Esophagus mucosa (tissue), 1 donor: ENCODE measurements at places on chromosomes 1 and 21. TPM values are rescaled to one million over a fixed set of nuclear protein-coding genes. Genes with fewer than 3 reads are reported as not detected.

DNA sequence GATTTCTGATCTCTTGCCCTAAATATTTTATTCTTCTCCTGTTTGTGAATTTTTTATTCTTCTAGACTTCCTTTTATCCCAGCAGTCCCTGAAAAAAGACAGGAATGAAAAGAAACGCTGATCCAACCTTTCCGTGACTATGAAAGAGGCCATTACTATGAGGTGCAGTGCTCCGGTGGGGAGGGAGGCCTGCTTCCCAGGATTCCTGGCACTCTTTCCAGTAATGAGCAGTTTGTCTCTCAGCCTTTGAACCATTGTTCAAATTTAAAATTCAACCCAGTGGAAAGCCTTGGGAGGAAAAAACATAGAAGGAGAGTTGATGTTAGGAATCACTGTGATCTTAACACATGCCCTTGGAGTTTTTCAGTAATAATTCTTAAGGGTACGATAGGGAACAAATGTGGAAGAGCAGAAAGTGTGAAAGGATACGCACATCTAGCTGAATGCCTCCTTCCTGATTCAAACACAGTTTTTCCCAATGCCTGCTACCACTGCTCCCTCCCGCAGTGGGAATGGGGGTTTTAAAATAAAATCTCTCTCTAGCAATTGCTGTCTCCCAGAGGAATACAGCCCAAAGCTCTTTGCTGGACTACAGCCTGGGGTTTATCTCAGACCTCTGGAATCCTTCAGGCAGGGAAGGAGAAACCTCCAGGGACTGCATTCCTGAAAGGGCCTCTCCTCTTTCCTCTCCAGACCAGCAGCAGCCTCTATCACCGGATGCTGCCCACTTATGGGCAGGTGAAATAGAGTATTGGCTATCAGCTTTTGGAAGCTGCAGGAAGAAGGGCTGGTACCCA lies 6.1 kb downstream of the IER5 start:
- ATAC-seq: no peak

DNA sequence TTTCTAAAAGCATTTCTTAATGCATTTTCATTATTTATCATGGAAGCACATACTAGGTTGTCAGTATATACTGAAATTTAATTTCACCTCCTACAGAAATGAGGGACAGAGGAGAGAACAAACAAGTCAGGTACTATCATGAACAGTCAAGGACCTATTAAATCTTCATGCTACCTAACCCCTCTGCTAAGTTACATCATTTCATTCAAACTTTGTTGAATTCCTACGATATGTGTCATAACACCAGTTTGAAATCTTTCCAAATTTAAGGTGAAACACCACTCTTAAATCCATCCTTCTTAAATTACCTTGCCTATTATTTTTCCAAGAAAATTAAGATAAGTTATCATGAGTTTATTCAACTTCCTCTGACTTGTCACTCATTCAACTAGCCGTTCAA lies 78.9 kb downstream of the DENND1B start:
- no peak for ATAC-seq

DNA sequence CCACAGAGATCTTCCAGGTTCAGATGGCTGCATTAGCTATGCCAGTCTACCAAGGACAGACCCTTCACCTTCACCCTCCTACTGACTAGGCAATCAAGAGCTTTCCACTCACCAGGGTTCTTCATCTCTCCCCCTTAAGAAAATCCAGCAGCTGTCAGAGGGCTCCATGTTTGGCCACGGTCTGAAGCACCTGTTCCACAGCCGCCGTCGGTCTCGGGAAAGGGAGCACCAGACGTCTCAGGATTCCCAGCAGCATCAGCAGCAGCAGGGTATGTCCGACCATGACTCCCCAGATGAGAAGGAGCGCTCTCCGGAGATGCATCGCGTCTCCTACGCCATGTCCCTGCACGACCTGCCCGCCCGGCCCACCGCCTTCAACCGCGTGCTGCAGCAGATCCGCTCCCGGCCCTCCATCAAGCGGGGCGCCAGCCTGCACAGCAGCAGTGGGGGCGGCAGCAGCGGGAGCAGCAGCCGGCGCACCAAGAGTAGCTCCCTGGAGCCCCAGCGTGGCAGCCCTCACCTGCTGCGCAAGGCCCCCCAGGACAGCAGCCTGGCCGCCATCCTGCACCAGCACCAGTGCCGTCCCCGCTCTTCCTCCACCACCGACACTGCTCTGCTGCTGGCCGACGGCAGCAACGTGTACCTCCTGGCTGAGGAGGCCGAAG lies 13.8 kb downstream of the TMCC2 start:
- no peak for ATAC-seq

DNA sequence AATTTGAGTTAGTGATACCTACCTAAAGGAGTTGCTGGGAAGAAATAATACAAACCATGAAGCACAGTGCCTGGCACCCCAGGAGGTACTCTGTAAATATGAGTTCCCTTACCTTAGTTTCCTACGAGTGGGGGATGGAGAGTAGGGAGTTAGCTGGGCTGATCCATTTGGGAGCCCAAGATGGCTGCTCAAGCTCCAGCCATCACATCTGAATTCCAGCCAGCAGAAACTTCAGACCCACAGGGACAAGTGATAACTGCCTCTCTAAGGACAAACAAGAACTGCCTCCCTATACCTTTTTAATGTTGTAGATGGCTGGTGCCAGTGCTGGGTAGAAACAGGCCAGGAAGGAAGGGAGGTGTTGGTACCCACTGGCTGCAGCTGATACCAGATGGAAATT lies 22.7 kb downstream of the HTR6 start:
- ATAC-seq: no peak

LCE1A gene
- total RNA-seq: not detected

DNA sequence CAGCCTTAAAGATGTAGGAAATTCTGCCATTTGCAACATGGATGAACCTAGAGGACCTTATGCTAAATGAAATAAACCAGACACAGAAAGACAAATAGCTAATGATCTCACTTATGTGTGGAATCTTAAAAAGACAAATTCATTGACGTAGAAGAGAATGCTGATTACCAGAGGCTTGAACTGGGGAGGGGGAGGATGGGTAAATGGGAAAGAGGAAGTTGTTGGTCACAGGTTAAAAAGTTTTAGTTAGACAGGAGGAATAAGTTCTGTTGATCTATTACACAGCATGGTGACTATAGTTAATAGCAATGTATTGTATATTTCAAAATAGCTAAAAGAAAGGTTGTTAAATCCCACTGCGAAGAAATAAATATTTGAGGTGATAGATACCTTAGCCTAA lies 62.8 kb downstream of the PKN2 start:
- ATAC-seq: no peak

DNA sequence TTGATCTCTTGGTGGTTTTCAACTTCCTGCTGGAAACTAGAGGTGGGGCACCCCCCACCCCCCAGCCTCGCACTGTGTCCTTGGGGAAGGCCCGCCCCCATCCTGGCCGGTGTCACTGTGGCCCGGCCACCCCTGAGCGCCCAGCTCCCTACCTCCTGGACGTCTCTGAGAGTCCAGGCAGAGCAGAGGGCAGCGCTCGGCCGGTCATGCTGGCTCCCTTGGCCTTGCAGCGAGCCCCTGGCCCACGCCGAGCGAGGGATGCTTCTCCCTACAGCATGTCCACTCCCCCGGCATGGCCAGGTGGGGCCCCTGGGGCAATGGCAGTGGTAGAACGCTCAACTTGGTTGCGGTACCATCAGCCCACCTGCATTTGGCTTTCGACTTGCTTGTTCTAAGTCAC lies 28.7 kb upstream of the TRAPPC10 start:
- ATAC-seq: peak; percentile 14

FAM110D gene
- 0.68 TPM for total RNA-seq

GRCh38 chr1:209491031-209491430 lies 92.5 kb upstream of the CAMK1G start:
- ATAC-seq: no peak

- no peak for ATAC-seq
These were observed 137.1 kb upstream of the CD34 start for GRCh38 chr1:208047975-208048374.

ETV3L gene
- total RNA-seq: not detected

CRNN gene
- 1,110 TPM for total RNA-seq

AZIN2 gene
- 1.4 TPM for total RNA-seq

GRCh38 chr1:70717656-70718055 lies 306.6 kb downstream of the CTH start:
- ATAC-seq: no peak

DNA sequence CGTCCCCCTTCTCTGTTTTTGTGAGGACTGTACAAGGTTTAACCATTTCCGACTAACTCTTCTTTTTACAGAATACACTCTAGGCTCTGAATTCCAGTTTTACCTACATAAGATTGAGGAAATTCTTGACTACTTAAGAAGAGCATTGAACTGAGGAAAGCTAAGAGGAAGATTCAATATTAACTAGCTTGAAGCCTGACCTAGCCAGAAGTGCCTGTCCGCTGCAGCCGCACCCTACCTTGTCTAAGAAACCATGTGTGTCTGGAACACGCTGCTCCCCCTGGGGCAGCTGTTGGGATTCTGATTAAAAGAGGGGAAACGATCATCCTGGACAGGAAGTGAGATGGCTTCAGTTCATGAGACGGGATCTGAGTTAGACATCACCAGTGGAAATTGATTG lies 28.9 kb downstream of the CA6 start:
- ATAC-seq: no peak

- peak; percentile 58 for ATAC-seq
These were observed at the start of gene MYOM3 for GRCh38 chr1:24111996-24112779. Gene MYOM3 (minus strand): TSS chr1:24112135. CDS start chr1:24108636, 3,499 bp downstream.

- peak; percentile 40 for ATAC-seq
These were observed 565 bp downstream of the WLS start for GRCh38 chr1:68231627-68232288.

- no peak for ATAC-seq
These were observed 381.8 kb downstream of the RRAGC start for GRCh38 chr1:38477811-38478210.

DNA sequence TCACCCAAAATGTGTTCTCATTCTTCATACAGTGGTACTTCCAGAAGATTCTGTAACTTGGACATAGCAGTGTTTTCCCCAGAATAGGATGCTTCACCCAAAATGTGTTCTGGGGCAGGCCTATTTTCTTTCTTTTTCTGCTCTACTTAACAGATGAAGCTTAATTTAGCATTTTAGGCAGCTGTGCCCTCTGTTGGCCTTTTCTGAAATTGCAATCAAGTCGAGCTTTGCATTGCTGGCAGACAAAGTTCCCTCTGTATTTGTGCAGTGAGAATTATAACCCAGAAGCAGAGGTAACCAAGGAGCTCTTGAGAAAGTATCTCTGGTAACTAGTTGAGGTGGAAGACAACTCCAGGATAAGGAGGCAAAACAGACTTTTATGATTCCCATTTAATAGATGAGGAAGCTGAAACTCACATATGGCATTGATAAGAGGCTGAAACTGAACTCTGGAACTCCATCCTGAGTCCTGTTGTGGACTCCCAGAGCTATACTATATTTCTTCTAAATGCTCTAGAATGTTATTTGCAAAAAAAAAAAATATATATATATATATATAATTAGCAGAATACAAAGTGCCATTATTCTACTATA lies 50.3 kb upstream of the L1TD1 start:
- no peak for ATAC-seq

DNA sequence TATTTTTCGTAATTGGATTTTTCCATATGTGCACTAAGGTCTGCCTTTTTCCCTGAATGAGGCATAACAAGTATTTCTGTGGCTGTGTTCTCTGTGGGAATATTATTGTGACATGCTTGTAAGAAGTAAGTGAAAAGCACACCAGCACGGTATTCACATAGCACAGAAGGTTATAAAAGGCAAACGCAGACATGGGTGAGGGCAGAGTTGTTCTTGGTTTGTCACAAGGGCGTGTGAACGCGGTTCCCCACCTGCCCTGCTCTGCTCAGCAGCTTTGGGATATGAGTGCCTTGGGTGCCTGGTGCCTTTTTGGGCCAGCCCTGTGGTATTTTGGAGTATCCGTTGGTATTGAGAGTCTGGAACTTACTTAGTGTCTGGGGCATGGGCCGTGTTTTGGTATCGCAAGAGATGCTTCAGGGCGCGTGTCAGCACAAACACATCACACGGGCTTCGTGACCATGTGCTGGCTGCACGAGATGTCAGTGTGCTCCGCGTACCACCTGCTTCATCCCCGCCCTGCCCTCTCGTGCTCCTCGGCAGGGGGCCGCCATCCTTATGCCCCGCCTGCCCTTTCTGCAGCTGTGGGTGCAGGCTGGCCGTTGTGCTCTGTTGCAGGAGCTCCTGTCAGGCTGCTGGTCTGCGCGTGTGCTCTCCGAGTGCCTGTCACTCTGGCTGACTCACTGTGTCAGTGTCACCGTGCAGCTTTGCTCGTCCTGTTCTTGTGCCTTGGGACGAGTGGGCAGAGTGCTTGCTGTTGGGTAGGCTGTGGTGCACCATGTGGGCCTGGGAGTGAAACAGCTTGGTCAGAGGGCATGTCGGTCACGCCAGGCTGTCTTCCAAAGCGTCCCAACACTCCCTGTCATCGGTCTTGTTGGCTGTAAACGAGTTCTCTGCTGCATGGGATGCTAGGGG lies 15.0 kb downstream of the SKI start:
- peak; percentile 52 for ATAC-seq

DNA sequence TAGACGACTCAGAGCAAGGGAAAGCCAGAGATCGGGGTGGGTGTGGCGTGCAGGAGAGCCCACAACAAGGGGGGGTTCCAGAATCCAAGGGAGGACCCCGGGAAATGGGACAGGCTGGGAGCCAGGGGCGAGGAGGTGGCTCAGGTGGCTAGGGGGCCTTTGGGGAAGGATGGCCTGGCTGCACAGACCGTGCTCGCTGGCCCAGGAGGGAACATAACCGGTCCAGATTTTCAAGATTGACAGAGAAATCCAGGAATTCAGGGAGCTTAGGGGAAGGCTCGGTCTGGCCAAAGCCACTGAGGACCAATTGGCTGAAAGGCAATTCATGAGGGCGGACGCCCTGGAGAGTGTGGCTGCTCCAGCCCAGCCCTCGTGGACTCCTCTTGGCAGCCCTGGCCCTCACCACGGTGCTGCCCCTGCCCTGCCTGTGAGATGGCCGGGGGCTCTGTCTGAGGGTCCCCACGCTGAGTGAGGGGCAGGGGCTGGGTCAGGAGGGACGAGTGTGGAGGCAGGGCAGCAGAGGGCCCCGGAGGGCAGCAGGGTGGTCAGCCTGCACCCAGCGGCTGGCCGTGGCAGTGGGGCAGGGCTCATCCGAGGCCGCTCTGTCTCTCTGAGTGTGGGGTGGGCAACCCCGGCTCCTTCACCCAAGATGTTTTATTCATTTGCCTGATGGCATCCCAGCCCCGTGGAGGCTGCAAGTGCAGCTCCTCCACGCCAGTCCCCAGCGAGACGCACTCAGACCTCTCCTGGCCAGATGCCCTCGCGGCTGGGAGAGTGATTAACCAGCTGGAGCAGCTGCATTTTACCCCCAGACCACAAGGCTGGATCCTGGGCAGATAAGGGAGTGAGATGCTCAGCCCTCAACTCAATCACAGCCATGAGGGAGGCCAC lies 5.6 kb upstream of the LRRC3 start:
- peak; percentile 15 for ATAC-seq

GRCh38 chr1:203662821-203663220 lies 36.2 kb downstream of the ATP2B4 start:
- ATAC-seq: no peak

GRCh38 chr1:13759072-13759471 lies 59.1 kb downstream of the PRDM2 start:
- peak; percentile 70 for ATAC-seq

DNA sequence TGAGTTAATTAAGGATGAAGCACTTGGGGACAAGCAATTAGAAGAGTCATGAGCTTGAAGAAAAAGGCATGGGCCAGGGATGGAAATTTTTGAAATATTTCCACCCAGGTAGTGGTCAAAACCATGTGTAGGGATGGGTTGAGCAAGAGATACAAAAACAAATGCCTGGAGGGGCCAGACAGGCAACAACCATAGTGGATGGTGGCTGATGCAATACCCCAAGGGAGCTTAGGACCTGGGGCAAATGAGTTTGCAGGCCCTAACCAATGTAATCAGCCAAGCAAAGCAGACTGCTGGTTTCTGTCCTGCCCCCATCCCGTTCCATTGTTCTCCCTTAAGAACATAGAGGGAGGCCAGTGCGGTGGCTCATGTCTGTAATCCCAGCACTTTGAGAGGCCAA lies 119.1 kb upstream of the FGGY start:
- ATAC-seq: no peak
